Foreskin keratinocyte (primary cell): ENCODE measurements at places on chromosomes 6 and 20.

- no peak for DNase-seq
These were observed 36.6 kb downstream of the NSFL1C start for GRCh38 chr20:1430004-1430451.

- DNase-seq, result no peak
These were observed 189.6 kb downstream of the GJA10 start for GRCh38 chr6:90083891-90084290.

DNA sequence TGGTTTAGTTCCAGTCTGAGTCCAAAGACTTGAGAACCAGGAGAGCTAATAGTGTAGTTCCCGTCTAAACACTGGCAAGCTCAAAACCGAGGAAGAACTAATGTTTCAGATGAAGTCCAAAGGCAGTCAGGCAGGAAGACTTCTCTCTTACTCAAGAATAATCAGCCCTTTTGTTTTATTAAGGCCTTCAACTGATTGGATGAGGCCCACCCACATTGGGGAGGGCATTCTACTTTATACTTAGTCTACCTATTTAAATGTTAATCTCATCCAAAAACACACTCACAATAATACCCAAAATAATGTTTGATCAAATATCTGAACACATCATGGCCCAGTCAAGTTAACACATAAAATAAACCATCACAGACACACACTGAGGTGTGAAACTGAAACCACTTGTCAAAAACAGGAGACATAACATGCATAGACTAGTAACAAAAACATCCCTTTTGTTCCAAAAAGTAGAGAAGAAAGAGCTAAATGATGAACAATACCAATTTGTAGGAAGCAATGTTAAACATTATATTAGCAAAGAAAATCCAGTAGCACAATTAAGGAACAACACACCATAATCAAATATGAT, 50.2 kb upstream of the SENP6 start:
- no peak for DNase-seq

- DNase-seq, result no peak
These were observed 29.1 kb upstream of the LGSN start for GRCh38 chr6:63348836-63349235.

DNA sequence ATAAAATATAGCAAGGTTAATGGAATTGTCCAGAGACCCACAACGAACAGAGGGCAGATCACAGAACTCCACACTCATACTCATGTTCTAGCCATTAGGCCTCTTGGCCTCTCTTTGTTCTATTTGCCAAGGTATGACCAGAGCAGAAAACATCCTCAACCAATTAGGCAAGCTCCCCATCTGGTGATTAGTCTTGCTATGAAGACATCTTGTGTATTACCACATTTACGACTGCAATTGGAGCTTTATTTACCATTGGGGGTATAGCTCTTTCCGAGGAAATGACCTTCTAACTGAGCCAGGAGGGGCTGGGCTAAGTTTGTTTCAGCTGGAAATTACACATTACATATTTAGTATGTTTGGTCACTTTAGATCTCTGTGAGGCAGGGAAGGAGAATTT, 593.9 kb downstream of the CD109 start:
- DNase-seq, result no peak

GRCh38 chr20:63483834-63484233, 11.4 kb upstream of the KCNQ2 start:
- DNase-seq, result no peak

- peak; percentile 56 for DNase-seq
These were observed 25.3 kb downstream of the RBCK1 start for GRCh38 chr20:433300-433975.

GRCh38 chr6:14386263-14386662, 268.7 kb downstream of the CD83 start:
- DNase-seq, result no peak

GRCh38 chr20:5844063-5844681, 94.0 kb downstream of the SHLD1 start:
- no peak for DNase-seq

GRCh38 chr6:144715344-144715743, 430.2 kb downstream of the UTRN start:
- DNase-seq, result no peak

- DNase-seq, result no peak
These were observed 669 bp upstream of the TMEM30A start for GRCh38 chr6:75285283-75285639.

- DNase-seq, result no peak
These were observed 27.1 kb downstream of the PRR18 start for GRCh38 chr6:166281104-166281503.

DNA sequence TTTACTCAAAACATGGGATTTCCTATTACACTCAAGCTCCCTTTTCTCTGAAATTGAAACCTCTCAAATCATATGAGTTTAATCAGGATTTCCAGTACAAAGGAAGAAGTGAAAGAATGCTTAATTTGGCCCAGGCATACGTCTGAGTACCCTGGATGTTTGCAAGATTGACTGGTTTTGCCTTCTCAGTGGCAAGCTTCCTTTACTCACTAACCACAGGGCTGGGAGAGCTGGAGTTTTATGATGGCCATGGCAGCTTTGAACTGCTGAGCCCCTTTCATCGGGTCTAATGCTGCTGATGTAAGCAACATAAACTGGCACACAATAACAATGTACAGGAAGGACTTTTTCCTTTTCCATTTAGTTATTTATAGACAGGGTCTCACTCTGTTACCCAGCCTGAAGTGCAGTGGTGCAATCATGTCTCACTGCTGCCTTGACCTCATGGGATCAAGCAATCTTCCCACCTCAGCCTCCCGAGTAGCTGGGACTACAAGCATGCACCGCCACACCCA, 194.8 kb downstream of the SLC35F1 start:
- DNase-seq, result no peak

- no peak for DNase-seq
These were observed 265.3 kb upstream of the HS3ST5 start for GRCh38 chr6:114608091-114608490.

GRCh38 chr20:25083773-25084625, 2.1 kb upstream of the VSX1 start:
- no peak for DNase-seq

DNA sequence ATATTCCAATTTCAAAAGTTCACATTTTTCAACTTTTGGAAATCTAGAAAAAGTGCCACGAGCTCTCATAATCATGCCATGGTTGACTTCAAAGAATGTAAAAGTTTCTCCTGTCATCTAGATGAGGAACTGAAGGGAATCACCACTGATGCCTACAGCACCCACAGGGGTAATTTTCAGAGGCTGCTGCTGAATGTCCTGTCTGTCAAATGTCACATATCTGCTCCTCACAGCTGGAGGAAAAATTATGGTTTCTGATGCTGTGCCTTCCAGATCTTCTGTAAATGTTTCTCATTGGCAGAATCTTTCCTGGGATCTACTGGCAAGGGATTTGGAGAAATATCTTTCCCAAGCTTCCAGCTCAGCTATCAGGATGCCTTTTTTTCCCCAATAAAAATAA, 32.5 kb upstream of the TRERF1 start:
- no peak for DNase-seq

DNA sequence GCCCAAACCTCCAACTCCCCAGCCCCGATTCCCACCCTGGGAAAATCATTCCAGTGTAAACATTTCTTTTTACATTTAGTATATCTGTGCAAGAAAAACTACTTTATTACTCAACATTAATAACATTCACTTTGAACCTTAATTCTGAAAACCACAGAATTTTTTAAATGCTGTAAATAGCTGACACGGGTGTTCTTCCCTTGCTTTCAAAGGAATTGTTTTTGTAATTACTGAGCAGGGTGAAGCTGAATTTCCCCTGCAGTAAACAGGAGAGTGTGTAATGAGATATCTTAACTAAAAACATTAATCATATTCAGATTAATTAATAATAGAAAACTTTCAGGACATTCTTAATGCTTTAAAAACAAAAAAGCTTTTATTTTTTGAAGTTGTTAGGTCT, 99.3 kb upstream of the CITED2 start:
- no peak for DNase-seq

DNA sequence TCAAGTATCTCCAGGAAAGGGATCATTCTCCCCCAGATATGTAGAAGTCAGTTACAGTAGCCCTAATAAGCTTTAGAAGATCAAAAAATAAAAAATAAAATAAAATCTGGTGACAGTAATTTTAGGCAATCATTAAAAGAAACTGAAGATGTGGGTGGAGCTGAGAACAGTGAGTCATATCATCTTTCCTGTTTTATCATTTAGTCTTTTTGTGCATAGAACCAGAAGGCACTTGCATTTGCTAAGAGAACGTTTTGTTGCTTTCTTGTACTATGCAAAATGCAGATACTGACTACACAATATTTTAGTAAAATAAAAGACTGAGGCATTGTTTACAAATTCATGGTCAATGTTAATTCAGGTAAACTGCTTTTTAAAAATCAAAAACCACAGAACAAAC, 497.4 kb upstream of the EPHA7 start:
- DNase-seq, result no peak

GRCh38 chr6:109166673-109167072, 71.4 kb downstream of the CEP57L1 start:
- no peak for DNase-seq
